Occipital lobe (tissue), 3 donors: ENCODE measurements at places on chromosomes 3 and 15.

GRCh38 chr3:157475921-157476414, 27.2 kb downstream of the VEPH1 start:
- DNase-seq: no peak

GRCh38 chr15:38698254-38698653, 133.6 kb upstream of the RASGRP1 start:
- DNase-seq: no peak

DNA sequence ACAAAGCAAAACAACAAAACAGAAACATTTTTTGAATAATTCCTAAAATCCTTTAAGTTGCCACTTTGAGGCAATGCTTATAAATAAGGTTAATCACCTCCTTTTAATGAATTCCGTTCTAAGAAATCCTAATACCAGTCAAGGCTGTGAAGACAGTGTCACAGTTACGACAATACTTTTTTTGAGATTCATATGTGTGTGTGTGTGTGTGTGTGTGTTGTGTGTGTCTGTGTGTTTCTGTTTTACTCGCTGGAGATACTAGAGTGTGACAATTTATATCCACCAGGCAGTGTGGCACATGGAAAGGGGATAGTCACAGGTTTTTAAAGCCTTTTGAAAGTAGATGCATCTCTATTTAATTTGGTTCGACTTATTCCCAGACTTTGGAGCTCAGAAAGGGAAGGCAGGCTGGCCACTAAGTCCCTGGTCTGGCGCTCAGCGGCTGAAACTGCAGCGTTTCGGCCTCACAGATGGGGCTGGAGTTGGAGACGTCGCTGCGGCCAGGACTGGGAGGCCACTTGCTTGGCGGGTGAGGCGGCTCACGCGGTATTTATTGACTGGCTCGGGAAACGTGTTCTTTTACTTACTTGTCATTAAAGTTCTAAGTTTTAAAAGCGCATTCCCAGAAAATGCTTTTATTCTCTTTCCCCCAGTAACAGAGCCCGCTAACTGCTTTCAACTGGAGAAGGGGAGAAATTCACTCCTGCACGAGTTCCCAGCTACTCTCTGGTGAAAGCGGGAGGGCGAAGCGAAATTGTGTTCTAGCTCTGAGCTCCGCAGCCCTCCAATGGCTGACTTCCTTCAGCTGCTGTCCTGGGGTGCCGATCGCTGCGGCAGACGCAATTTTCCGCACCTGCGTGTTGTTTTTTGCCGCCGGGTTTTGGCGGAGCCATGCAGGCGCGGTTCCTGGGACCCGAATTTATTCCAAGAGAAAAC, 13.7 kb downstream of the ZIC1 start:
- no peak for DNase-seq

DNA sequence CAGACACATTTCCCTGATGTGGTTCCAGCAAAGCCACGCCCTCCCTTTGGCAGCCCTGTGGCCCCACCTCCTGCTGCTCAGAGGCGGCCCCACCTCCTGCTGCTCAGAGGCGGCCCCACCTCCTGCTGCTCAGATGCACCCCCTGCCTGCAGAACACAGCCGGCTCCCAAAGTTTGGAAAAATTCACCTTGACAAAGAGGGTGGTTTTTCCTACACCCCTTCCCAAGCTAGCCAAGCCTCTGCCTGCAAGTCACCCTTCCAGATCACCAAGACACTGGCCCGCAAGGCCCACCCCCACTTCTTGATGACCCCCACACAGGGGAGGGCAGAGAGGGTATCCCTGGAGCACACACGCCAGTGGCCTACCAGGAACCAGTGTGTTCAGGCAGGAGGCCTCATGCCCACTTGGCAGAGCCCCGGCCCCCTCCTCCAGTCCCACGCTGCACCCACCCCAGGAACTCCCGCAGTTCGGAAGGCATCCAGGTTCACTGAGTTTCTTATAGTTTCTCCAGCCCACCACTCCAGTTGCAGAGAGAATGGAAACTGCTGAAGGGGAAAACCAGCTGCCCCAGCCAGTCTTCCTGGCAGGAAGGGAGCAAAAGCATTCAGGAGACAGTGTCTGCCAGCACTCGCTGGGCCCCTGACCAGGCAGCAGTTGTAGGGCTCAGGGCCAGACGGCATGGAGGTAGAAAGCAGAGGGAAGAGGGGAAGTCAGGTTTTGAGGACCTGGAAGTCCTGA, 2.3 kb upstream of the HAPLN3 start:
- DNase-seq: peak; percentile 34

DNA sequence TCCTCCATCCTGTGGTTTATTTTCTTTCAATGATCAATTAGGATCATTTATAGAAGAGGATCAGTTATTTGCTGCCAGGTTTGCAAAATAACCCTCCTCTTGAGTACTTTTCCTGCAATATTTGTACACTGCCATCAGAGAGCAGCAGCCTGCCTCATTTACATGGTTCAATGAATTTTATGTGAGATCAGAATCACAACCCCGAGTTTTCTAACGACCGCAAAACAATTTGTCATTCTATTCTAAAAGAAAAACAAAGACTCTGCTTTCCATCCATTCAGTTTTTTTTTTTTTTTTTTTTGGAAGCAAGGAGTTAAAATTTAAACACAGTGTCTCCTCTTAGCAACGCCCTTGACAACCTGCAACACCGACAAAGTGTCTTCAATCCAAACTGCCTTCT, 146.9 kb downstream of the RAB11A start:
- no peak for DNase-seq

DNA sequence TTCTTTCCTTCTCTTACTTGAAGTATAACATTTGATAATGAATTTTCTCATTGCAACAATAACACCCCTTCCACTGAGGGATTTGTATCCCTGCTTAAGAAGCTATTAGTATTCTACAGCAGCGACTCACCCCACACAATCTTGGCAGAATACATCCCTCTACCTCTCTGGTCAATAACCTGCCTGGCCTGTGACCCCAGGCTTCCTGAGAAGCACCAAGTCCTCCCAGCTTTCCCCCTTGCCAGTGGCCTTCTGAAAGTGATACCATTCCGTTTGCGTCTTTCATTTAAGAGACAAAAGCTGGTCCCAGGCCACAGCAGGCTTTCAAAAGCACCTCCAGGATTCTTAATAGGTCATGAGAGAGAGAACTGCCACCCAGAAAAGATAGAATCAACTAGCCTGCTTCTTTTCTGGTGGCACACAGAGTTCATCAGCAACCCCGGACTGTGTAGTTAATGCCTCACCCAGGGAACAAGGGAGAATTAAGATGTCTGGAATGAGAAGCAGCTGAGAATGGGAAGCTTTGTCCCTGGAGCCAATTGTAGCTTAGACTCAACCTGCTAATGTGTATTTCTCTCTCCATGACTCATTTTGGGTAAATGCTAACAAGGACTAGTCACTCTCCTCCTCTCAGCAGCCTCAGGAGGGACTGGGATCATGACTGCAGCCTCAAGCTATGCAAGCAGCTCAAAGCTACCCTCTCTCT, 101.0 kb upstream of the CPNE4 start:
- no peak for DNase-seq

GRCh38 chr3:14543446-14543845, 3.3 kb upstream of the GRIP2 start:
- DNase-seq: no peak

DNA sequence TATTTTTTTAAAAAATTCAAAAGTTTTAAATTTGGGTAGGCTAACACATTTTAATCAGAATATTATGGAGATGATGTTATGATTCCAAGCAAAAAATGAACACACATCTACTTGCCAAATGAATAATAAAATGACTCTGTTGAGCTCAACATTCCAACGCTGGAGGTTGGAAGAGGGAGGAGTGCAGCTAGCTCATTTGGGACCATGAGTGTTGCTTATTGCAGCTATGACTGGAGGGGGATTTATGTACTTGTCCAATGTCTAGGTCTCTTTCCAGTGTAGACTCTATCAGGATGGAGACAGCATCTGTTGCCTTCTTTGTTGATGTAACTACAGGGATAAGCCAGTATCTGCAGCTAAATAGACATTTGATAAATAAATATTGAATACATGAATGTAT, 310.6 kb downstream of the CACNA2D3 start:
- DNase-seq: no peak

DNA sequence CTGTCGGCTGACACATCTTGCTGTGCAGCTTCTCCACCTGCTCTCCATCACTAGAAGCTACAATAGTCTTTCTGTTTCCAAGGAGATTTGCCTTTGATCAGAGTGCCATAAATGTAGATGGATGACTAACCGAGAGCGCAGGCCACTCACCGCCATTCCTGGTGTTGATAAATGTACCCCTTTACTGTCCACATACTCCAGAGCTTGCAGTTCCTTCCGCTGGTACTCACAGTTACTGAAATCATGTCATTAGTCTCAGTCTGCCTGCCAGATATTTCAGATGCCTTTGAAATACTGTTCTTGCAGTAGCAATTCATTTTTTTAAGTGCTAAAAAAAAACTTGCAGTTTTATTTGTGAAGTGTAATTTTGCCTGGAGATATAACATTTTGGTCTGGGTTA, 72.3 kb downstream of the BLM start:
- no peak for DNase-seq

- DNase-seq: no peak
Measured at GRCh38 chr3:71463617-71464016, 119.9 kb downstream of the FOXP1 start.

GRCh38 chr3:13009132-13009945, 63.9 kb downstream of the IQSEC1 start:
- no peak for DNase-seq

DNA sequence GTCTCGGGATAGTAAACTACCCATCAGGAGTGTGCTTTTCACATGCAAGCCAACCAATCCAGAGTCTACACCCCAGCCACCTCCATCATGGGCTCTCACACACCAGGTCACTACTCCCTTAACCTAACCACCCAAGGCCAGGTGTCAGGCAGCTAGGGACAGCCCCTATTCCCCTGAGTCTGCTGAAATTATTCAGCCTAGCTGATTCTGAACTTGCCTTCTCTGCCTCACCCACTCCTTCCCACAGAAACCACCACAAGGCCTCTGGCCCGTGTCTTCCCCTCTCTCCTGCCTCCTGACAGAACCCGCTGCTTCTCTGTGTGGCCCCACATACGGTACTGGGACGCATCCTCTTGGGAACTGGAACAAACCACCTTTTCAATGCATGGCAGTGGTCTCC, 82.1 kb downstream of the PCSK6 start:
- no peak for DNase-seq

- no peak for DNase-seq
Measured at GRCh38 chr3:179182902-179183301, 34.7 kb downstream of the PIK3CA start.

DNA sequence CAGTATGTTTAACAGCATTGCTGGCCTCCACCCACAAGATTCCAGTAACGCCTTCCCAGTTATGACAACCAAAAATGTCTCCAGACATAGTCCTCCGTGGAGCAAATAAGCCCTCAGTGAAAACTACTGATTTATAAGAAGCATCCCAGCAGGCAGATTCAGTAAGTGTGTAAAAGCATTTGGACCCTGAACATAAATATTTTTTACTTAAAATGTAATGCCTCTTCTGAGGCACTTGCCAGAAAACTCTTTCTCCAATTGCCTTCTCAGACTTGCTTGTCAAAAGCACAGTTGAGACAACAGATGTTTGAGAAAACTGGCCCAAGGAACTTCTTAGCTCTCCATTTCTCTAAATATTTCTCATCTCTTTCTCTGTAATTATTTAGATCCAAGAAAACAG, 31.8 kb upstream of the DCLK3 start:
- DNase-seq: no peak

- no peak for DNase-seq
Measured at GRCh38 chr15:91980502-91981267, 127.2 kb downstream of the SLCO3A1 start.

GRCh38 chr15:31339558-31339895, 12.9 kb downstream of the KLF13 start:
- no peak for DNase-seq

GRCh38 chr15:35479423-35479822, 66.5 kb downstream of the DPH6 start:
- DNase-seq: no peak

- no peak for DNase-seq
Measured at GRCh38 chr3:124924741-124925140, 9.8 kb downstream of the MUC13 start.

- no peak for DNase-seq
Measured at GRCh38 chr3:52093756-52094545, 37.6 kb upstream of the DUSP7 start.

DNA sequence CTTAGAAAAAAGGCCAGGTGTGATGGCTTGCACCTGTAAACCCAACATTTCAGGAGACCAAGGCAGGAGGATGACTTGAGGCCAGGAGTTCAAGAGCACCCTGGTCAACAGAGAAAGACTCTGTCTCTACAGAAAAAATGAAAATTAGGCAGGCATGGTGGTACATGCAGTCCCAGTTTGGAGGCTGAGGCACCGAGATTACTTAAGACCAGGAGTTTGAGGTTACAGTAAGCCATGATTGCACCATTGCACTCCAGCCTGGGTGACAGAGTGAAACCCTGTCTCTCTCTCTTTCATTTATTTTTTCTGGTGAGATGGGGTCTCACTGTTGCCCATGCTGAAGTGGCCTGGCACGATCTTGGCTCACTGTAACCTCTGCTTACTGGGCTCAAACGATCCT, 24.7 kb downstream of the IP6K1 start:
- no peak for DNase-seq

DNA sequence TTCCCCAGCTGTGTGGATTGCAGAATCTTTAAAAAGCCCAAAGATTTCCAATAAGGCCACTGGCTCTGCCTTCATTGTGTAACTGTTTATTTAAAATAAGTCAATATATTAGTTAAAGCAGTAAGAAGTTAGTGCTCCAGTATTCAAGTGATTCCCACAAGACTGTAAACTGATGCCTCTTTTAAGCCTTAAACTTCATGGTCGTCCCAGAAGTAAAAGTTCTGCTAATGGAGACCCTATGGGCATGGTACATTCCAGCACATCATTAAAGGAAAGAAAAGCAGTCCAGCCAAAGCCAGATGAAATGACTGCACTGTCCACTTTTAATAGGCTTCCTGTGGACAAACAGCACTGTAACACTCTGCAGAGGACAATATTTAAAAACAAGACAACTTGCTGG, 512.6 kb downstream of the MECOM start:
- DNase-seq: no peak

- peak; percentile 86 for DNase-seq
Measured at GRCh38 chr3:183447206-183448001, 19.0 kb upstream of the MCF2L2 start.

- DNase-seq: no peak
Measured at GRCh38 chr15:91380114-91380513, 280.1 kb downstream of the SV2B start.
